Adipose tissue (tissue), 3 donors: ENCODE measurements at places on chromosomes 11 and 22. TPM values are rescaled to one million over a fixed set of nuclear protein-coding genes. Genes with fewer than 3 reads are reported as not detected.

The TYR gene
- not detected for polyA plus RNA-seq

The CASTOR1 gene
- polyA plus RNA-seq, result 27.3 TPM

The TUB gene
- 16.1 TPM for polyA plus RNA-seq

The CLTCL1 gene
- 1.9 TPM for polyA plus RNA-seq

The CHADL gene
- polyA plus RNA-seq, result 1.8 TPM

The SPCS2 gene
- 67.9 TPM for polyA plus RNA-seq

The OSBP2 gene
- 0.79 TPM for polyA plus RNA-seq

The BIRC2 gene
- 18.3 TPM for polyA plus RNA-seq

The C11orf58 gene
- 105 TPM for polyA plus RNA-seq

The CNGA4 gene
- polyA plus RNA-seq, result 0.18 TPM

The RAC2 gene
- polyA plus RNA-seq, result 26.9 TPM

The NFAM1 gene
- polyA plus RNA-seq, result 0.32 TPM

The ANO5 gene
- under 0.01 TPM for polyA plus RNA-seq

The MYO7A gene
- 3.6 TPM for polyA plus RNA-seq

The PLAAT4 gene
- polyA plus RNA-seq, result 53.9 TPM

The OR8G5 gene
- polyA plus RNA-seq, result not detected

The ACO2 gene
- 63.4 TPM for polyA plus RNA-seq

The GSTT2 gene
- polyA plus RNA-seq, result not detected

The PRR33 gene
- polyA plus RNA-seq, result 0.11 TPM

The GGA1 gene
- polyA plus RNA-seq, result 29.8 TPM

The YPEL4 gene
- polyA plus RNA-seq, result 0.17 TPM

The IRAG1 gene
- polyA plus RNA-seq, result 5.2 TPM

The BATF2 gene
- 5.5 TPM for polyA plus RNA-seq

The H19 gene
- 1,541 TPM for polyA plus RNA-seq

The CCDC82 gene
- 39.5 TPM for polyA plus RNA-seq

The GRIK4 gene
- under 0.01 TPM for polyA plus RNA-seq

The TREH gene
- 2.0 TPM for polyA plus RNA-seq

The KDELR3 gene
- 6.5 TPM for polyA plus RNA-seq

The LMO1 gene
- polyA plus RNA-seq, result not detected

The BDNF gene
- polyA plus RNA-seq, result 0.02 TPM

The C11orf91 gene
- polyA plus RNA-seq, result not detected

The EIF3D gene
- 282 TPM for polyA plus RNA-seq

The TTC36 gene
- polyA plus RNA-seq, result 1.0 TPM

The KCNQ1OT1 gene
- 0.45 TPM for polyA plus RNA-seq

The MORC2 gene
- 20.7 TPM for polyA plus RNA-seq

The PHLDB1 gene
- polyA plus RNA-seq, result 208 TPM

The P4HA3 gene
- 0.45 TPM for polyA plus RNA-seq

The OR5I1 gene
- not detected for polyA plus RNA-seq

The TMEM80 gene
- polyA plus RNA-seq, result 18.6 TPM

The MFNG gene
- polyA plus RNA-seq, result 20.5 TPM

The MADD gene
- 20.8 TPM for polyA plus RNA-seq

The RTN4R gene
- 7.2 TPM for polyA plus RNA-seq

The MB gene
- 1.3 TPM for polyA plus RNA-seq

The TMEM121B gene
- 0.28 TPM for polyA plus RNA-seq

The CCDC188 gene
- polyA plus RNA-seq, result 0.86 TPM

The CNTF gene
- polyA plus RNA-seq, result 0.16 TPM

The A4GALT gene
- polyA plus RNA-seq, result 36.4 TPM

The PDE2A gene
- polyA plus RNA-seq, result 84.8 TPM

The ACR gene
- 0.25 TPM for polyA plus RNA-seq

The UBXN1 gene
- 237 TPM for polyA plus RNA-seq

The TSSK2 gene
- polyA plus RNA-seq, result 0.07 TPM

The OPCML gene
- 0.04 TPM for polyA plus RNA-seq

The IGSF22 gene
- polyA plus RNA-seq, result 0.27 TPM

The DMC1 gene
- polyA plus RNA-seq, result 18.2 TPM

The OR8A1 gene
- not detected for polyA plus RNA-seq

The CRACR2B gene
- polyA plus RNA-seq, result 50.7 TPM
